ENCODE measurements at places on chromosomes 13 and 19.

GRCh38 chr19:8074501-8074900 is 21.9 kb downstream of the CCL25 start:
- no peak for DNase-seq

- DNase-seq: no peak
Observed at GRCh38 chr13:19069684-19070397, 111.8 kb downstream of the TUBA3C start.

GRCh38 chr13:99983499-99984401 is 2.2 kb downstream of the ZIC2 start:
- no peak for DNase-seq

- DNase-seq: no peak
Observed at GRCh38 chr19:597406-598315, 8.0 kb downstream of the HCN2 start.

DNA sequence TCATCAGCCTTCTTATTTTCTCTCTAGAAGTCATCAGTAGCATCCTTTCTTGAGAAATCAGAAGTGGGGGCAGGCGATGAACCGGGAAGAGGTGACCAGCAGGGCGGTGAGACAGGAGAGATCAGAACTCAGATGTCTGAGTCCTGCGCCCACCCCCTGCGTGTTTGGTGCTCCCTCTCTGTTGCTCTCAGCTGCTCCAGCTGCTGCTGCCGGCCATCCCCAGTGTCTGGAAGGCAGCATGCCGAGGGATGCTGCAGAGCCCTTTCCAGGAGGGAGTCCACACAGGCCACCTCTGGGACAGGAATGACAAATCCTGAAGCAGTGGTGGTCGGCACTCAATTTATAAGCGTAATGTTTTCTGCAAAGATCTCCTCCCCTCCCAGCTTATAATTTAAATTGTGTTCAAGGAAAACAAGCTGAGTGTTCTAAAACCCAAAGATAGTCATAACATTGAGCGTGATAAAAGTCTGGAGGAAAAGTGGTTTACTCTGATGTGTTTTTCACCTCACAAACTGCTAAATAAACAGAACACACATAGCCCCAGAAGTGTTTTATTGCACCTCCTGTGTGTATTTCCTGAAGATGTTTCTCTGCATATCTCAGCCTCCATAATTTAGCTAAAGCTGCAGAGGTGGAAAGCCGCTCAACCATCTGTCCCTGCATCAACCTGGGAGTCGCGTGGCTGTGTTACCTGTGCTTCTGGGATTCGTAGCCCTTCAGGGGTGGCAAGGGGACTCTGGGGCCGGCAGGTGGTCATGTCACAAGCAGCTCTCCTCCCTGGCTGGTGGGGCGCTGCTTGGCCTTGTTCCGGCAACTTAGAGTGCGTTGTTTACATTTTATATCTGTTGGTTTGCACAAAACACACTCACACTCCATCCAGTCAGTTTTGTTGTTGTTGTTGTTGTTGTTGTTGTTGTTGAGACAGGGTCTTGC is 191.2 kb downstream of the USP12 start:
- DNase-seq: no peak

GRCh38 chr13:25674371-25674770 is 302.6 kb downstream of the ATP8A2 start:
- DNase-seq: no peak

GRCh38 chr19:3544742-3545668 is 6.0 kb downstream of the TEKTIP1 start:
- no peak for DNase-seq

- DNase-seq: no peak
Observed at GRCh38 chr19:44050740-44051649, 841 bp upstream of the ZNF223 start.

DNA sequence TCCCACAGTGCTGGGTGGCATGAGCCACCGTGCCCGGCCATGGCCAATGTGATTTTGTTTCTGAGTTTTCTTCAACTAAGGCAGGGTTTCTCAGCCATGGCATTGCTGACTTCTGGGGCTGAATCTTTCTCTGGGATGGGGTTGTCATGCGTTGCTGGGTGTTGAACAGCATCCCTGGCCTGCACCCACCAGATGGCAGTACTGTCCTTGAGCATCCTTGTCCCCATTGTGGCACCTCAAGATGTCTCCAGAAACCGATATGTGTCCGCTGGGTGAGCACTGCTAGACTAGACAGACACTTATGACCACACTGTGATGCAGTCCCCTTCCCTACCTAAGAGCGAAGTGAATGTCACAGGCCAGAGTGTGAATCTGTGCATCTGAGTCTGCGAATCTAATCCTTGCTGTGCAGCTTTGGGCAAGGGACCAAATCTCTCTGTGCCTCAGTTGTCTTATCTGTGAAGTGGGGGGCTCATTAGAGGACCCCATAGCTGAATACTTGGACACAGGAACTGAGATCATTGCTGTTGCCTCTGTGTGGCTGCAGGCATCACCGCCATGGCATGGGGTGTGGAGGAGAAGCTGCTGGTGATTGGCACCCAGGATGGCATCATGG is 50.3 kb upstream of the SIN3B start:
- DNase-seq: peak; percentile 77

DNA sequence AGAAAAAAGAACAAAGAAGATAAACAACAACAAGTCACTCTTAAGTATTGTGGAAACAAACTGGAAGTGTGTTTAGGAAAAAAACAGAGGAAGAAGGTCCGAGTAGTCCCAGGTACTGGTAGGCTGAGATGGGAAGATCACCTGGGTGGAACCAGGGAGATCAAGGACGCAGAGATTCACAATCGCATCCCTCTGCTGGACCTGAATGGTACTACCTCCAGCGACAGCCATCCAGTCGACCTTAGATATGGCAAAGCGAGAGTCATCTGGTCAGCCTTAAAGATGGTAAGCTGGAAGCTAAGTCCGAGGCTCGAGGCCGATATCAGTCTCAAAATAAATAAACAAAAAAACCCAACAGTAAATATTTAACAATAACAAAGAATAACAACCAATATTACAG is 44.9 kb upstream of the ZNF91 start:
- no peak for DNase-seq

GRCh38 chr13:110006304-110006703 is 219.9 kb upstream of the IRS2 start:
- DNase-seq: no peak

DNA sequence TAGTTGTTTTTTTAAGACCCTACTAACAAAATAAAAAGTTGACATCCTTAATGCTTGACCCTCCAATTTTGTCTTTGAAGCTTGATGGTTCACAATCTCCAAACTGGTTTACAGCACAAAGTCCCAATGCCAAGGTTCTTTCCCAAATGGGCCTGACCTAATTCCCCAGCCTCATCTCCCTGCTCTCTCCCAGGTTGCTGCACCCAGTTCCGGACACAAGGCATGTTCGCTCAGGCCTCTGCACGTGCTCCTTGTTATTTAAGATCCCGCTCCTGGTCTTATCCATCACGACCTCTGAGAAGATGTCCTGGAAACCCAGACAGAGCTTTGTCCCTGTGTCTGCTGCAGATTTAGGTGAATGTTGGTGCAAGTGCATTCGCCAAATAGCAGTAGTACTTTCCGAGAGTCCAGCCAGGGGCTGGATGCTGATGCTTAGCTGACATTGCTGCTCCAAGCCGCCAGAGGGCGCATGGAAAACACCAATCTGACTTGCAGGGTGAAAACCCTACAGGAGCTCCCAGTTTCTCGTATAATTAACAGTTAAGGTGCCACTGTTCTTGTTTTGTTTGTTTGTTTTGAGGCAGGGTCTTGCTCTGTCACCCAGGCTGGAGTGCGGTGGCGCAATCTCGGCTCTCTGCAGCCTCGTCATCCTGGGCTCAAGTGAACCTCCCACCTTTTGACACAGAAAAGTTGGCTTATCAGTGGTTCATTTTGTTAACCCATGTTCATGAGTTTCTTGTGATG is 18.5 kb downstream of the LYPD3 start:
- DNase-seq: peak; percentile 51

DNA sequence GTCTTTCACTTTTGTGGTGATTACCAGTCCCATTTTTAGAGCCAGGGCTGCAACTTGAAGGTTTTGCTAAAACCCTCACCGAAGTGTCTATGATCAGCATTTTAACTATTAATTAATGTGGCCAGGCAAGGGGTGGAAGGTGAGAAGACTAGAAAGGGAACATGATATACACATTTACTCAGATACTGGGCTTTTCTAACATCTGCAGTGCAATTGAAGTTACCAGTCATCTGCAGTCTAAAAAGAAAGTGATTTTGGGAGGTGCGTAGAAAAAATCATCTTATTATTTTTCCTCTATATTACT is 481 bp downstream of the ALOX5AP start:
- DNase-seq: no peak

GRCh38 chr13:43730642-43731041 is 56.1 kb downstream of the ENOX1 start:
- peak; percentile 81 for DNase-seq

GRCh38 chr19:2743099-2743498 is 3.3 kb upstream of the SLC39A3 start:
- no peak for DNase-seq

GRCh38 chr13:20428666-20429644 is 96.7 kb downstream of the CRYL1 start:
- peak; percentile 24 for DNase-seq

GRCh38 chr19:49746206-49746958 is 16.7 kb downstream of the TSKS start:
- DNase-seq: peak; percentile 64

DNA sequence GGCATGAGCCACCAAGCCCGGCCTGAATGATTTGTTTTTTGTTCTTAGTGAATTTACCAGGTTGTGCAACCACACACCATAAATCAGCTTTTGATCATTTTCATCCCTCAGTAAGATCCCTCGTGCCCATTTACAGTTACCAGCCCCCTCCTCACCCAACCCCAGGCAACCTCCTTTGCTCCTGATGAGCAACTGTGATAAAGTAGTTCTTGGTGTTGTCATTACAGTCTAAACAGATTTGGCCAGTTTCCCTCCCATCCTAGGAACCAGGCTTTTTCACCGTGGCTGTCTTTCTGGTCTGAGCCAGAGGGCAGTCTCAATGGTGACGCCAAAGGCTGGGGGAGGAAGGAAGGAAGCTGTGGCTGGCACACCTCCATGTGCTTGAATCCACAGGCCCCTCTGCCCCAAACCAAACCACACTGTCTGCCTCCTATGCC is 61.2 kb upstream of the WDFY2 start:
- peak; percentile 72 for DNase-seq

DNA sequence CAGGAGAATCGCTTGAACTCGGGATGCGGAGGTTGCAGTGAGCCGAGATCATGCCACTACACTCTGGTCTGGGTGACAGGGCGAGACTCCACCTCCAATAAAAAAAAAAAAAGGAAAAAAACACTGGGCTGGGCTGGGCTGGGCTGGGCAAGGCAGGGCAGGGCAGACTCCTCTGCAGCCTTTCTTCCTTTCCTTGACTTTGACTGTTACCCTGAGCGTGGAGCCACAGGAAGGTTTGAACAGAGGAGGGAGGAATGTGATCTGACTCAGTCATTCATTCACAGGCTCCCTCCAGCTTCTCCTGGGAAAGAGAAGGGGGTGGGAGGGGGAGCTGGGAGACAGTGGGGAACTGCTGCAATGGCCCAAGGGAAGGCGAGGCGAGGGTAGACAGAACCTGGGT is 2.7 kb upstream of the ACTN4 start:
- no peak for DNase-seq

DNA sequence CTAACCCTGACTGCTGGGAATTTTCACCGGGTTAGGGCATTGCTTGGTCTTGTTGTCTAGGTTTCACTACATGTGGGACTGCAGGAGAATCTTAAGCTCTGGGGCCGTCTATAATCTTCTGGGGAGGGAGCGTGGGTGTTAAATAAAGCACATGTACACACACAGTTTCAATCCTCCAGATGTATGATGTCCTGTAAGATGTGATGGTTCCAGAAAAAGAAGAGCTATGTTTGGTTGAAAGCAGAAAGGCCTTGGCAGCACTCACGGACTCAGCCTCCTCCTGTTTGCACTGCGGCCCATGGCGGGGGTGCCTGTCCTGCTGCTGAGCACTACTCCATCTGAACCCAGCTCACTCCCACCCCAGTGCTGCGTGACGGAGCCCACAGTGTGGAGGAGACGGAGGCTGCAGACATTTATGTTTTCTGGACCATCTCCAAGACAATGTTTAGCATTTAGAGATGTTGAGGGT is 343.5 kb downstream of the TEX29 start:
- no peak for DNase-seq

GRCh38 chr13:50106559-50106958 is 91.3 kb downstream of the KCNRG start:
- no peak for DNase-seq
